ENCODE measurements at places on chromosomes 7 and 10.

GRCh38 chr10:29636178-29636577 is 1.4 kb upstream of the SVIL start:
- no peak for DNase-seq

DNA sequence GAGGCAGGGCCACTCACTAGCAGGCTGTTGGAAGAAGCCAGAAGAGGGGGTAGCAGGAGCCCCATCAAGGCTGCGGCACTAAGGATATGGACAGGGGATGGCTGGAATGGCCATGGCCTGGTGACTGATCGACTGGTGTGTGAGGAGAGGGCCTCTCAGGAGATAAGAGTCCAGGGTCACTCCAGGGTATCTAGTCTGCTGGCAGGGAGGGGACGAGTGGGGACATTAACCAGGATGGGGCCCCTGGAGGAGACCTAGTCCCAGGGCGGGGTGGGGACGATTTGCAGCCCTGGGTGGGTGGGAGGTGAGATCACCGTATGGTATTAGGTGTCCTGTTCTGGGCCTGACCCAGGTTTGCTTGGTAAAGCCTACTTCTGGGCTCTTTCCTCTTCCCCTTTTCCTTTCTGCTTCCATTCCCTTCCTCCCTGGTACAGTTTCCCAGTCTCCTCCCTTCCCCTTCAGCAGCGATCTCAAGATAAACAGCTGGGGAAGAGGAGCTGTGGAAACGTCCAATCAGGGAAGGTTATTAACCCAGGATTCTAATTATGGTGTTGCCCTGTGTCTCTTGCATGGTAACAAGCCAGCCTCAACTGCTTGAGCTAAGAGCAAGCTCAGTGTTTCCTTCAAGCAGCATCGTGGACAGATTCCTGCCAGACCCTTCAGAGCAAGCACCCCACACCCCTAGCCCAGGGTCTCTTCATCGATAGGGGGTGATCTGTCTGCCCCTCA is 233.2 kb downstream of the RPS24 start:
- DNase-seq, result peak; percentile 15

DNA sequence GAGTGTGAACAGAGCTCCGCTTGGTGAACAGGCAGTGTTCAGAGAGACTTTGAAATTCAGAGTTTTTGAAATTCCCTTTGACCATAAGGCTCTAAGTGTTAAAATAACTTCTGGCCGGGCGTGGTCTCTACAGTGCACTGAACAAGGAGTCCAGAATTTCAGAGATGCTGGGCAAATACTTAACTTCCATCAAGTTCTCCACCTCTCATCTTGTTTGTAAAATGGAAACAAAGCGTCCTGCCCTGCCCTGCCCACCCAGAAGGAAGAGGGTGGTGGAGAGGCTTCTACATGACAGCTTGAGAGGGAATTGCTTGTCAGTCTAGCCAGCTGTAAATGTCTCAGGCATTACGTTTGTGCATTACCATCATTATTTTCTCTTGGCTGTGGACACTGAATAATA is 102.6 kb downstream of the RGS10 start:
- no peak for DNase-seq

DNA sequence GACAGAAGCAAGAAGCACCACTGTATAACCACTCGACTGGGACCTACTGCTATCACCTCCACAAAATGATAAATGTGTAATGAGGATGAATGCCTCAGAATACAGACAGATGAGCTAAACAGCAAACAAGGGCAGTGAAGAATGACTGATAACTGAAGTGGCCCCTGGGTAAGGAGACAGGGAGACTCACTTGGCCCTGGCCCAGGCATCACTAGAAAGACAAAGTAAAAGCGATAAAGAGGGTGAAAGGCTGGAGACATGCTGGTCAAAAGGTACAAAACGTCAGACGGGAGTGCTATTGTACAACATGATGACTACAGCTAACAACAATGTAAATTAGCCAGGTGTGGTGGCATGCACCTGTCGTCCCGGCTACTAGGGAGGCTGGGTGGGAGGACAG is 27.8 kb upstream of the APBB1IP start:
- DNase-seq, result no peak

GRCh38 chr10:24390746-24391145 is 181.8 kb downstream of the KIAA1217 start:
- DNase-seq, result no peak

DNA sequence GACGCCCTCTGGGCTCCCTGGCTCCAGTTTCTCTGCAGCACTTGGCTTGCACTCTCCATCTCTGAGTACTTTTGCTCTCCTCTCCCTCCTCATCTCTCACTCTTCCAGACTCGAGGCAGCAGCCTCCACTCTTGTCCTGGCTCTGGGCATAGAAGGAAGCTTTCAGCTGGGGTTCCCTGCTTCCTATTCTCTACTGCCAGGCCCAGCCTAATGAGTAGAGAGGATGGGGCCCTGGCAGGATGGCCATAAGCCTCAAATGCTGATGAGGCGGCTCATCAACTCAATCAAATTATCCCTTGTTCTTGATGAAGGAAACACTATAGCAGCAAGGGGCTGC is 55.8 kb downstream of the NEURL1 start:
- DNase-seq, result no peak

DNA sequence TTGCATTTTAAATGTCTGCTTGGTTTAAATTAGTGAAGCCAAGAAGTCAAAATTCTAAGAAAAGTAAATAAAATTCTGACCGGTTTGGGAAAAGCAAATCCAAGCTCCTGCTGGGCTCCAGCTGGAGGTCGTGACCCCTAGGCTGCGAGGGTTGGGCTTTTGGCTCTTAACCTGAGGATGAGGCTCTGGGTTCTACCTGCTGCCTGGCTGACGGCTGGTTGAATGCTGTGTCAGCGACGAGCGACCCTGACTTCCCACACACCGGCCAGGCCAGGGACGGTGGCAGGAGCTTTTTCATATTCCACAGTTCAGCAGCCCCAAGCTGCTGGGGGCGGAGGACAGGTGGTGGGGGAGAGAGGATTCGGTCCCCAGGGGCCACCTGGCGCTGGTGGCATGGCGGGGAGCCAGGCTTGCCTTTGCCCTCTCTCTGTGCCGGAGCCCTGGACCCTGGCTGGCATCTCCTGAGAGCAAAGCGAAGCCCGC is 843 bp upstream of the PLPP4 start:
- DNase-seq, result no peak

GRCh38 chr10:4013651-4014121 is 228.7 kb upstream of the KLF6 start:
- no peak for DNase-seq

DNA sequence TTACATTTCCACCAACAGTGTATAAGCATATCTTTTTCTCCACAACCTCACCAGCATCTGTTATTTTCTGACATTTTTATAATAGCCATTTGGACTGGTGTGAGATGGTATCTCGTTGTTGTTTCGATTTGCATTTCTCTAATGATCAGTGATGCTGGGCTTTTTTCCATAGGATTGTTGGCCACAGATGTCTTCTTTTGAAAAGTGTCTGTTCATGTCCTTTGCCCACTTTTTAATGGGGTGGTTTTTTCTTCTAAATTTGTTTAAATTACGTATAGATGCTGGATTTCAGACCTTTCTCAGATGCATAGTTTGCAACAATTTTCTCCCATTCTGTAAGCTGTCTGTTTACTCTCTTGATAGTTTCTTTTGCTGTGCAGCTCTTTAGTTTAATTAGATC is 28.9 kb downstream of the XRCC2 start:
- no peak for DNase-seq

DNA sequence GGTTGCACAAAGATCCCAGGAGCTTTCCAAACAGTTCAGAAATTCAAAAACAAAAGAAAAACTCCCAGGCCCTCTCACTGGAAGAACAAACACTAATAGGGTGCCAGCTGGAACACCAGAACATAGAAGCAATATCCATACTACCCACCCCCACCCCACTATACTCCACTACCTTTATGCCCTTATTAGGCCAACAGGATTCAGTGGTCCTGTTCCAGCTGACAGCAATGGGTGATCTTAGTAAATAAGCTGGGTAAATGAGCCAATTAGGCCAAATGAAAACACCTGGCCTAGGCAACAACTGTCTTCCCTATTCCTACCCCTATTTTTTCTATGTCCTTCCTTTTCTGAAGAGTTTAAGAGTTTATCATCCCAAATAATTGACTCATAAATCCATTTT is 11.7 kb downstream of the NOC3L start:
- DNase-seq, result no peak

DNA sequence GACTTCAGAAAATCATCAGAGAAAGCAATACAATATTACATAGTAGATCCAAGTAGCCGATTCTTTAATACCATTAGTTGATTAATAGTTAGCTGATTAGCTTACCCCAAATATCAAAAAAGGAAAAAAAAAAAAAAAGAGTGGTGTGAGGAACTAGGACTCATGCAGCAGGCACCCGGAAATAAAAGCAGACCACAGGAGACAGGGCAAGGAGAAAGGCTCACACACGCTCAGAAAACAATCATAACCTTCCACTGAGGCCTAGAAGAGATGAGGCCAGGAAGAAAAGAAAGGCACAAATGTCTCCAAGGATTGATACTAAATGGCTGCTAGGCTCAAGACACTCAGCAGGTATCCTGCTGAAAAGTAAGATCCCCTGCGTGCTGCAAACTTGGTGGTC is 25.9 kb downstream of the TRDMT1 start:
- no peak for DNase-seq

- DNase-seq, result no peak
These were observed 128.3 kb upstream of the COBL start for GRCh38 chr7:51444936-51445335.

GRCh38 chr10:116237260-116237659 is 35.7 kb downstream of the GFRA1 start:
- no peak for DNase-seq

- DNase-seq, result no peak
These were observed 211.2 kb downstream of the CACNB2 start for GRCh38 chr10:18351421-18351820.

DNA sequence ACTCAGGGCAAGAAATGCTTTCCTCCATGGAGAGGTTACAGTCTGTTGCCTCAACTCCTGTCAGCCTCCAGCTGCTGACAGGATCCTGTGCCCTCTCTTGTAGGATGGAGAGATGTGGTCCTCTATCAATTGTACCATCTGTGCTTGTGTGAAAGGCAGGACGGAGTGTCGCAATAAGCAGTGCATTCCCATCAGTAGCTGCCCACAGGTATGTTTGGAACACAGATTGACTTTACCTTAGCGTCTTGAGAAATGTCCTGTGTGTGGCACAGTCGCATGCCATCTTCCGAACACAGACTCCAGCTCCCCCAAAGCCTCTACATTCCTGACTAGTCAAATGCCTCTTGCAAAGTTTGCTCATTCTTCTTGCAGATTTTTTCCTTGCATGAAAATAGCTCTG is 152.6 kb downstream of the BMPER start:
- no peak for DNase-seq

DNA sequence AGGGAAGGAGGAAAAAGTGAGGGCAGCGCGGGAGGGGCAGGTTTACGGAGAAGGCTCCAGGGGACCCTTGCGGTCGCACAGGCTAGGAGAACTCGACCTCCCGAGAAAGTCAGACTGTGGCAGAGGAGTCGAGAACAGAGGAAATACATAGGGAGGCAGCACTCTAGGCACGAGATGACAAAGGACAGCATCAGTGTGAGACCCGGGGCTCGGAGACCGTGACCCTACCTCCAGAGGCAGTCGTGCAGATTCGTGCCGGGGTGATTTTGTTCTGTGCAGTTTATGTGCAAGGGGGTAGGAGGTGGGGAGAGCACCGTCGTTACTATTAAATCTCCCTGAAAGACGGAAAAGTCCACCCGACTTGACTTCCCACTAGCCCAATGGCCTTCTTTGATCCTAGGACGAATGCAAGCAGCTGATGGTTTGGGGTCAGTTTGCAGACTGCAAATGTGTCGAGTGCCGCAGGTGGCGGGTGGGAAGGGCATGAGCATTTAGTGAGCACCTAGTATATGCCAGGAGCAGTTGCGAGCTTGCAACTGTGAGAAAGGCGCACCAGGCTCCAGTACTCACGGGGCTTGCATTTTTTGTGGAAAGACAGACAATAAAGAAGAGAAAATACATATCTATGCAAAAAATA is 674 bp upstream of the OSBPL3 start:
- no peak for DNase-seq

GRCh38 chr7:21718391-21718790 is 175.6 kb downstream of the DNAH11 start:
- no peak for DNase-seq

DNA sequence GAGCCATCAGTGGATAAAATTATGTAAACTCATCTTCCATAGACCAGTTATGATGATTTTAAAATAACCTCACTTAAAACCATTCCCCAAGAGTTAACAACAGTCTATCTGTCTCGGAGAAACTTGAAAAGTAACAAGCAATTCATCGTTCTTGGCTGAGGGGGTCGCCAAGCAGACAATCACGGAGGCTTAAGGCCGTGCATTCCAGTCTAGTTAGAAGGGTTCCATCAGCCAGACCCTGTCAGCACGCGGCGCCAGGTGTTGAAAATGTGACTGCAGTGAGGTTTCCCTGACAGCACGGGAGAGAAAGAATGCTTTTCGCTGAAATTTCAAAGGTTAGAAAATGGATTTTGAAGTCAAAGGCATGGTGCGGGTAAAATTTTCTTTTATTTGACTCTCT is 1025.0 kb upstream of the CELF2 start:
- no peak for DNase-seq

- DNase-seq, result no peak
These were observed 68.1 kb upstream of the PHYHIPL start for GRCh38 chr10:59108296-59108870.

DNA sequence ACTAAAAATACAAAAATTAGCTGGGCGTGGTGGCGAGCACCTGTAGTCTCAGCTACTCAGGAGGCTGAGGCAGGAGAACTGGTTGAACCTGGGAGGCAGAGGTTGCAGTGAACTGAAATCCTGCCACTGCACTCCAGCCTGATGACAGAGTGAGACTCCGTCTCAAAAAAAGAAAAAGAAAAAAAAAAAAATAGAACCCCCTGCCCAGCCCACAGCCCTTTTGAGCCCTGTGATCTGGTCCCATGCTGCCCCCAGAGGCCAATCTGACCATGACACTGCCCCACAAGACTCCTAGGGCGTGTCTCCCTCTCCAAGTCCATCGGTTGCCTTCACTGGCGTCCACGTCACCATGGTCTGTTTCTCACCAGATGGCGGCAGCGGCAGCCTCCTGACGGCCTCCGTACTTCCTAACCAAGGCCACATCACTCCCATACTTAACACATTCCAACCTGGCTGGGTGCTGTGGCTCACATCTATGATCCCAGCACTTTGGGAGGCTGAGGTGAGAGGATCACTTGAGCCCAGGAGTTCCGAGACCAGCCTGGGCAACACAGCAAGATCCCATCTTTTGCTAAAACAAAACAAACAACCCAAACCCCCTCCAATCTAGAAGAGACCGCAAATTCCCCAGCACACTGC is 18.0 kb downstream of the STX1A start:
- no peak for DNase-seq

DNA sequence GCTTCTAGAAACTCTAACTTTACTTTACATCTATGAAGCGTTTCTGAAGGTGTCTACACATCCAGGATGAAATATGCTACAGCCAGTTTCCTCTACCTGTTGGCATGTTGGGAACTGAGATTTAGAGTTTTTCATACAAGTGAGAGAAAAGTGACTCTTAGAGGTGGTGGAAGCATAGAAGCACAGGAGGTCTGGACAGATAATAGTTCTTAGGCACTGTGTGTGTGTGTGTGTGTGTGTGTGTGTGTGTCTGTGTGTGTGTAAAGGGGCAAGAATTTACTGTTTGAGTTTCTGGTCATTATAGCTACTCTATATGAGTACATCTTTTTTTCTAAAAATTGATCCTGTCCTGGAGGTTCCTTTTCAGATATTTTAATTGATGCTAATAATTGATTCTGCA is 110.7 kb upstream of the MTPN start:
- no peak for DNase-seq

Data from NCI-H1417 treated with DMSO at 0.1 percent for 48 hours (cell line).